ENCODE measurements at places on chromosomes 5 and 9. TPM values are rescaled to one million over a fixed set of nuclear protein-coding genes. Genes with fewer than 3 reads are reported as not detected.

The C5orf58 gene
- total RNA-seq: not detected

- DNase-seq: no peak
Measured at GRCh38 chr9:928363-929042, 48.0 kb upstream of the DMRT3 start.

GRCh38 chr5:91119981-91120850, 262.9 kb downstream of the ARRDC3 start:
- no peak for DNase-seq

- DNase-seq: no peak
Measured at GRCh38 chr5:8185852-8186251, 316.9 kb downstream of the MTRR start.

The FCN2 gene
- total RNA-seq: not detected

Measured in colonic mucosa (tissue), 4 donors.